ENCODE measurements at places on chromosomes 5 and 9.

GRCh38 chr9:36871606-36872005 lies 162.5 kb downstream of the PAX5 start:
- no peak for DNase-seq

- no peak for DNase-seq
These were observed 23.1 kb downstream of the GAS1 start for GRCh38 chr9:86924206-86924605.

DNA sequence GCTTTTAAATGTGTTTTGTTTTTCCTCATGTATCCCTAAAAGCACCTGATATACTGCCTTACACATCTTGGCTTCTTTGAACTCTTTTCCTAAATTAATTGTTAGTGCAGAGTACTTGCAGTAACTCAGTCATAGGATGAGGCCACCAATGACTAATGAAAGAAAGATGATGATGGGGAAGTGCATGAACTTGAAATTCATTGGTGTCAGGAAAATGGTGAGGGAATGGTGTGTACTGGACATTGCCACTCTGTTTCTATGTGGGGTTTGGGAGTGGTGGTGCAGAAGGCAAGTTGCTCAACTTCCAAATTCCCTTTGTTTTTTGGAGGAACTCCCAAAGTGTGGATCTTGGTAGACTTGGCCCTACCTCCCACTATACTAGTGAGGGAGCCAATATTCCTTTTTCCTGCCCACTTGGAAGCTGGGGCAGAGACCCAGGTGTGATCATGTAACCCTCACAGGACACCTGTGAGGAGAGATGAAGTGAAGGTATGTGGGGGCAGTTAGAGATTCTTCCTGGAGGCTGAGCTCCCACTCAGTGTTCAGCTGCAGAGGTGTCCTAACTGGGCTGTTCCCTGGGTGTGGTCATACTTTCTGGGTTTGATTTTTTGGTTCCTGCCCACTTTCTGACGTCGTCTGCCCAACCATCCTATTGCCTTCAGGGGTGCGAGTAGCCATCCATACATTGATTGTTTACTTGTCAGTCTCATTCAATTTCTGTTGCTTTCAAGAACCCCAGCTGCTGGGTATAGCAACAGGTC lies 298.5 kb downstream of the MAST4 start:
- DNase-seq: no peak

DNA sequence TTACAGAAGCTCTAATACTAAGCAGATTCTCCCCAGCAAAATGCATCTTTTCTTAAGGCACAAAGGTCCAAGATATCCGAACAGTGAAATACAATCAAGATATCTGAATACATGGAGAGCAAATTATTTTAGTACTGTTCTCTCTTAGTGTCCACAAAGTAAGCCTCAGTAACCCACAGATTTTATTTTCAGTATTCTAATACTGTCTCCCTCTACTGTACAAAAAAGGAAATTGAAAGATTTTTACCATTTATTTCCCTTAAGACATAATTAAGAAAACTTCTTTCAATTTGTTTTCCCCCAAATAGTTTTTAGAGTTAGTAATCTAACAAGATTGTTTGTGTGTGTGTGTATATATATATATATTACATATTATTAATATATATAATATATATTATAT lies 24.7 kb upstream of the NOL6 start:
- no peak for DNase-seq

DNA sequence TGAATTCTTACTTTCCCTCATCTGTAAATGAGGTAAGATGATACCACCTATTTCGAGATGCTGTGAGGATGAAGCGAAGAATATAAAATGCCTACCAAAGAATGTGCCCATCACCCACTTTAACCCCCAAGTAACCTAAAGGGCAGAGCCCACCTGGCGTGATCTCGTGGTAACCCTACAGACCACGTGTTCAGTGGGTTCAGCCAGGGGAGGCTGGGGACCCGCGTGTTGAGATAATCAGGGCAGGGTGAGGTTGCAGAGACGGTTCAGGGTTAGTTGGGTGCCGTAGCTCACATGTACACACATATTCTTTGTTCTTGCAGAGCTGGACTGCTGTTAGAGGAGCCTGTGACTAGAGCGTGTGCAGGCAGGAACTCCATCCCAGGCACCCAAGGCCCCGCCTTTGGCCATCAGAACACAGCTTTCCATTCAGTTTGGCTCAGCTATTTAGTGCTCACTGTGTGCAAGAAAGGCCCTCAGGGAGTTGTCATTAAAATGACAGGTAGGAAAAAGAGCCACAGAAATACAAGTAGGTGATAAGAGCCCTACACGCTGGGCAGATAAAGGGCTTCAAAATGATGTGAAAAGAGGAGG lies 56.5 kb upstream of the HAND1 start:
- no peak for DNase-seq

DNA sequence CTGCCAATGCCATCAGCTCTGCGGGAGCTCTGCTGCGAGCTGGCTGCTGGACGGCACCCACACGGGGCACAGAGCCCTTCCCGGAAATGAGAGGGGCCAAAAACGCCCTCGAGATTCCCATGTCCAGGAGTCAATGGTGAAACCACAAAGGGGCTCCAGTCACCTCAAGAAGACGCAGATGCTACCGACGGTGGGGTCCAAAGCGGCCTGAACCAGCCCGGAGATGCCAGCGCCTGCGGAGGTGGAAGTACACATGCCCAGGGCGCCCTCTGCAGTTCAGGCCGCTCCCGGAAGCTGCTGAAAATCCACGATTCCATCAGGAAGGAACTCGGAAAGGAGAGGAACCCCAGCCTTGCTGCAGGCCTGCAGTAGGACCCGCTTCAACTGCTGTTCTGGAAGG lies 82.4 kb upstream of the SELENOP start:
- no peak for DNase-seq

DNA sequence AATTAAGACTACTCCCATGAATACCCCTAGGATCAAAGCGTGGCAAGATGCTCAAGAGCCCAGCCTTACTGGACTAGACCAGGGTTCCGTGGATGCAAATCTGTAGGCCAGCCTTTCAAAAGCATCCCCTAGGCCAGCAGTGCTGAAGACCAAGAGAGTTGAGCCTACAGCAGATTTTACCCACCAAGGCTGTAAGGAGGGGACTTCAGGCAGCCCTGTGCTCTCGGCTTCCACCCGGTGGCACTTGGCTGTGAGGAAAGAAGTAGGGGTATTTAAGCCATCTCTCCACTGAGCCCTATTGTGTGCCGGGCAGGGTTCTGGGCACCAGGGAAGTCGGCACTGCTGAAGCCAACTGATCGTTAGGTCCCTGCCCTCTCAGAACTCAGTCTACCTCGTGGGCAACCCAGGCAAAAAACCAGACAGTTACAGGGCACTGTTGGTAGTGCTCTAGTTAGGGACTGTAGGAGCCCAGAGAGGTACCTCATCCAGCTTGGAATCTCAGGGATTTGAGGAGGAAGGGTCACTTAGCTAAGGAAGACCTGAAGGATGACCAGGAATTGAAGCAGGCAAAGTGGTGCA lies 25.5 kb downstream of the TCF7 start:
- DNase-seq: no peak

GRCh38 chr5:115398719-115399118 lies 102.3 kb upstream of the CCDC112 start:
- no peak for DNase-seq

GRCh38 chr9:21758540-21758939 lies 43.9 kb upstream of the MTAP start:
- DNase-seq: no peak

- DNase-seq: no peak
These were observed 140.0 kb downstream of the EPB41L4A start for GRCh38 chr5:112279082-112279481.

DNA sequence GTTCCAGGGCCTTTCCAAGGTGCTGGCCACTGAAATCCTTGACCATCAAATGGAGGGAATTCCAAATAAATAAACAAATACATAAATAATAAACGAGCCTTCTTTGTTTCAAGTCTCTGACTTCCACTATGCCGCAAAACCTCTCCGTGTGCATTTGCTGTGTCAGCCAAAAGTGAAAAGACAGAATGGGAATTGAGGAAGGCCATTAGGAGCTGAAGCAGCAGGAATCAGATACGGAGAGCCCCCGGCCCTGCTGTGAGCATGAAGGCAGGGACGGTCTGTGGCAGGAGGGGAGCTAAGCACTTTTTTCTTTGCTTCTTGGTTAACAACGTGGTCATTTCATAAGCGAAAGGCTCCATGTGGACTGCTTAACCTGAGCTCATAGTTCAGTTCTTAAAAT lies 26.1 kb downstream of the PLPPR1 start:
- no peak for DNase-seq

GRCh38 chr9:91332546-91333231 lies 29.0 kb downstream of the AUH start:
- DNase-seq: no peak

DNA sequence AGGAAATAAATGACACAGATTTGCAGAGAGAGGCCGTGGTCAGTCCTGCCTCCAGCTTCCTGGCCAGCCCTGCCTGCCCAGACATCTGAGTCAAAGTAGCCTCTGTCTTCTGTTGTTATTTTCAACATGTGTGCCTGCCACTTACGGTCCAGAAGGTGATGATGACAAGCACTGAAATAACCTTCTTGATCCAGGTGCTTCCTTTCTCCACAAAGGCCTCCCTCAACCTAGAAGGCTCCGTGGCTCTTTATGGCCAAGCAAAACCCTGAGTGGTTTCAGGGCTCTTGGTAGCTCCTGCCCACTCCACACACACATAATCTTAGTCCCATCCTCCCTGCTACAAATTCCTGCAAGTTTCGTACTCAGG lies 34.1 kb upstream of the SLC6A19 start:
- no peak for DNase-seq

- DNase-seq: no peak
These were observed 1.0 kb downstream of the OR1B1 start for GRCh38 chr9:122656378-122656777.

- no peak for DNase-seq
These were observed 312.6 kb downstream of the DRD1 start for GRCh38 chr5:175131432-175131831.

DNA sequence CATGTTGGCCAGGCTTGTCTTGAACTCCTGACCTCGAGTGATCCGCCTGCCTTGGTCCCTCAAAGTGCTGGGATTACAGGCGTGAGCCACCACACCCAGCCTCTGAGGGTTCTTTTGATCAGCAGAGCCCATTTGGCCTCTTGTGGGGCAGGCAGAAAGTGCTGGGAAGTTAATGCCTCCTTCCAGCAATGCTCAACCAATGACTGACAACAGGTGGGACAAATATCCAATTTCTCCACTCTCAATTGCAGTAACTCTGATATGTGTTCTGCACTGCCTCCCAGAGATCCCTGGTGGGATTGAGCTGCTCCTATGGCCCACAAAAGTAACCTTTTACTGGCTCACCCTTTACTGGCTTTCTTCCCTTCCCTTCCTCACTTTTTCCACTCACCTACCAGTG lies 79.9 kb upstream of the APC start:
- DNase-seq: no peak

GRCh38 chr9:87812375-87813118 lies 70.1 kb upstream of the SPATA31E1 start:
- DNase-seq: peak; percentile 23

GRCh38 chr9:124428751-124429529 lies 13.7 kb upstream of the PSMB7 start:
- no peak for DNase-seq

GRCh38 chr9:1771094-1771789 lies 243.9 kb upstream of the SMARCA2 start:
- no peak for DNase-seq

DNA sequence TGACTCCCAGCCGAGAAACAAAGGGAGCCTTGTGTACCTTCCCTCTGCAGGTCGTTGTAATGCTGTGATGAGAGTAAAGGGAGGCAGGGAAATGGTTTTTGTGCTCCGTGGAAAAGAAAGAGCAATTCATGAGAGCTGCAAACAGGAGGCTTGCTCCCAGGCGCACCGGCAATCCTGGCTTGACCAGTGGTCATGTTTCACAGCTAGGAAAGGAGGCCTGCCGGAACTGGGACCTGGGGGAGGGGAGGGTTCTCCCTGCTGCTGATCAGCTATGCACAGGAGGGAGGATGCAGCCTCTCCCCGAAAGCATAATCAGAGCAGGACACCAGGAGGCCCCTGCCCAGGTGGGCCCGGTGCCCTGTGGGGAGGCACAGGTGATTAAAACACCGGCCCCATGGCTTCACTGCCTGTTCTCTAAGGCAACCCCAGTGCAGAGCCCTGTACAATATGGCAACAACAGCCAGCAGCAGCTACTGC lies 131.3 kb downstream of the ZDHHC21 start:
- no peak for DNase-seq

GRCh38 chr5:153365547-153365946 lies 124.9 kb upstream of the GRIA1 start:
- no peak for DNase-seq

DNA sequence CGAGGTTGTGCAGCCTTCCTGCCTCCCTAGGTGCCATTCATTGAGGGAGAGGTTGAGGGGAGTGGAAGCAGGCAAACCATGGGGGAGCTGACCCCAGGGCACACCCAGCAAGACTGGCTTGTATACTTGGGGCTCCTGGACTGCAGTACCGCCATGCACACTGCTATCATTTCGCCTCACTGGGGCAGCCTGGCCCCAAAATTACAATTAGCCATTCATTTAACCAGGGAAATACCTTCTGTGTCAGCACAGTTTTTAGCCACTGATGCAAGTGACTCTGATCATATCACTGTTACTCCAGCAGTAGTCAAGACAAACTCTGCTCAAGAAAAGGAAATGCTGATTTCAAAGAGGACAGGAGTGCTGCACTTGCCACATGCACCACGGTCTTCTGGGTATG lies 109.7 kb downstream of the TRIO start:
- no peak for DNase-seq

GRCh38 chr9:79877943-79878602 lies 306.3 kb downstream of the TLE4 start:
- DNase-seq: no peak

- no peak for DNase-seq
These were observed 52.3 kb downstream of the TLE4 start for GRCh38 chr9:79623799-79624721.

GRCh38 chr5:90548069-90548593 lies 10.5 kb upstream of the ADGRV1 start:
- DNase-seq: no peak

DNA sequence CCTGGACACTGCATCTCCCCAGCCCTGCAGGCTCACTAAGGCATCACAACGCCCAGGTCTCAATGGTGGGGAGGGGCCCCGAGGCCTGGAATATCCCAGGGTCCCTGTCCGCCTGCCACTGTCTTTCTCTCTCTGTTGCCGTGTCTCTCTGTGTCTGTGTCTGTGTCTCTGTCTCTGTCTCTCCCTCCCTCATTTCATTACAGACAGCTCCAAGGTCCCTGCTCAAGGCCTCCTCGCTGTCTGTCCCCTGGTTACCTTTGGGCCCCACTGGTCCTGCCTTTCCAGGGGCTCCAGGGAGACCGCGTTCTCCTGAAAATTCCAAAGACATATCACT lies 3.2 kb downstream of the FCN1 start:
- DNase-seq: no peak

DNA sequence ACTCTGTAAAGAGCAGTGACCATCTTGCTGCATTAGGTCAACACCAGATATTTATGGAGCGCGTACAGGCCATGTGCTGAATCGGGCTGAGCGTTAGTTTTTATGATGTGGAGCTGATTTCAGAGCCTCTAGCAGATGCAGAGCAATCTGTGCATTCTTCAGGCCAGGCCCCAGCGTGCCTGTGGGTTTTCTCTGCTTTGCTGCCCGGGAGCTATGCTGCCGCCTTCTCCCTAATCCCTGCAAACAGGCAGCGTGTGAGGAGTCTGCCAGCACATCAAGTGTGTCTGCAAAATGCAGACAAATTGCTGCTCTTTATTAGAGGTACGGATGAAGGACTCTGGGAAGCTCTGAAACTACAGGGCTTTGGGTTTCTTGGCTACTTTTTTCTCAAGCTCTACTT lies 170.0 kb downstream of the NTRK2 start:
- DNase-seq: no peak

All from stimulated activated CD4-positive, alpha-beta T cell treated with anti-CD3 and anti-CD28 coated beads, Interleukin-2, amount 100 ng/mL, for 48 hours (primary cell).